ENCODE measurements at places on chromosomes 16 and 17. TPM values are rescaled to one million over a fixed set of nuclear protein-coding genes. Genes with fewer than 3 reads are reported as not detected.

DNA sequence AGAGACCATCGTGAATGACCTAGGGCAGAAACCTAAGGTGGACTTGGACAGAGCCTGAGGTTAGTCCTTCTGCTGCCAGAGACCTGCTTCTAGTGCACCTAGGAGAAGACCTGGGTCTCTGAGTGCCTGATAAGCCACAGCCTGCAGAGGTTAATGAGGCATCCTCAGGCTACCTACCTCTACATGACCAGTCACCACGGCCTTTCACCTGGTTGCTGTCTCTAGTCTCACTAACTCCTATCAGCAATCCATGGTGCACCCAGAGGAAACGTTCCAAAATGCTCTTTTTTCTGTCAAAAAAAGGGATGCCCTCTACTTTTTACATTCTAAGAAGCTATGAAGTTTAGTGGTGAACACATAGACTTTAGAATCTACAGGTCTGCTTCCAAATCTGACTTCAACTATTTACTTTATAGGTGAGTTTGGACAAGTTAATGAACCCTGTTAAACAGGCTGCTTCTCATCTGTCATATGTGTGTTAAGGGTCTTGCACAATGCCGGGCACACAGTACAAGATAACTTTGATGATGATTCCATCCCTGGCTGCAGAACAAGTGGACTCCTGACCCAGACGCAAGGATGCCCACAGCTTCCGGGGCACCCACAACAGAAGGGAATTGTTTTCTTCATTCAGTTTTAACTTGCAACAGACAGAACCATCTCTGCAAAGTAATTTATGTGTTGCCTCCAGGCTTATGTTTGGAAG is 469.9 kb upstream of the CDH5 start:
- no peaks in the 10 kb centered on the region for H3K27me3 ChIP-seq
- H3K36me3 ChIP-seq: no peaks in the 10 kb centered on the region

DNA sequence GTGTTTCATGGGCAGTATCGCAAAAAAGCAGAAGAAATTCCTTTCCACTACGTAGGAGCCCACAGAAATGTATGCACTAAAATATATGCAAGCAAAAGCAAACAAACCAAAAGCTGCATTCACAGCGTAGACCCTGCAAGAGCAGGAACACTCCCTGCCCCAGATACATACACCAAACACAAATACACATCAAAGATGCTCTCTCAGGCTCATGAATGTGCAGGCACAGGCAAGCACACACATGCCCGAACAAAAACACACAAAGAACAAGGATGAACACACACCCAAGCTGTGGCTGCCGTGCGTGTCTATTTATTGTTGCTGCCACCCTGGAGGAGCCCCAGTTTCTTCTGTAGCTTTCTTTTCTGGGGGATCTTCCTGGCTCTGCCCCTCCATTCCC is 1.7 kb downstream of the NUPR1 start:
- H3K4me1 ChIP-seq: peaks cover 10% of the 10 kb centered on the region
- no peak for DNase-seq
- H3K36me3 ChIP-seq: peaks cover 5% of the 10 kb centered on the region
- H3K27ac ChIP-seq: no peak overlapping the region
- peak overlapping the region; percentile 89 for H3K4me3 ChIP-seq
- no peaks in the 10 kb centered on the region for H3K27me3 ChIP-seq

The CCL3 gene
- polyA plus RNA-seq: not detected

- no peak overlapping the region for H3K4me3 ChIP-seq
- DNase-seq: no peak
- H3K4me1 ChIP-seq: peaks cover 7% of the 10 kb centered on the region
- H3K27me3 ChIP-seq: no peaks in the 10 kb centered on the region
- no peak overlapping the region for H3K27ac ChIP-seq
Observed at GRCh38 chr16:2256531-2257140, 5.2 kb upstream of the ECI1 start.

DNA sequence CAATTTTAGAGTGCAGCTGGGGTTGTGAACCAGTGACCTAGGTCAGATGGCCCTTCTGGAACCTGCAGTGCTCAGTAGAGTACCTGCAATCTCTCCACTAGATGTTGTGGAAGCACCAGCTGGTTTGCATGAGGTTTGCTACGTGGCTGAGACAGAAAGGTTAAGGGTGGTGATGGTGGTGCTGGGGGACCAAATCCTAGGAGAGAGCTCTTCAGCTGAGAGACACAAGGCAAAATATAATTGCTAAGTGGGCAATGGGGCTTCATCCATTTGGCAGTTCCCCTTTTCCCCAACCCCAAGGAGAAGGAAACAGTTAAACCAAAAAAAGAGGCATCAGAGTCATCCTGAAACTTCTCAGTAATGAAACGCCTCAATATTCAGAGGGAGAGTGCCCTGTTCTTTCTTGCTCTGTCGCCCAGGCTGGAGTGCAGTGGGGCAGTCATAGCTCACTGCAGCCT is 13.9 kb downstream of the ITPRIPL2 start:
- no peaks in the 10 kb centered on the region for H3K27me3 ChIP-seq
- no peak overlapping the region for H3K4me3 ChIP-seq
- no peaks in the 10 kb centered on the region for H3K36me3 ChIP-seq
- no peak overlapping the region for H3K27ac ChIP-seq
- H3K4me1 ChIP-seq: peaks cover 15% of the 10 kb centered on the region
- DNase-seq: no peak
